ENCODE measurements at places on chromosomes 12 and 14. TPM values are rescaled to one million over a fixed set of nuclear protein-coding genes. Genes with fewer than 3 reads are reported as not detected.

DNA sequence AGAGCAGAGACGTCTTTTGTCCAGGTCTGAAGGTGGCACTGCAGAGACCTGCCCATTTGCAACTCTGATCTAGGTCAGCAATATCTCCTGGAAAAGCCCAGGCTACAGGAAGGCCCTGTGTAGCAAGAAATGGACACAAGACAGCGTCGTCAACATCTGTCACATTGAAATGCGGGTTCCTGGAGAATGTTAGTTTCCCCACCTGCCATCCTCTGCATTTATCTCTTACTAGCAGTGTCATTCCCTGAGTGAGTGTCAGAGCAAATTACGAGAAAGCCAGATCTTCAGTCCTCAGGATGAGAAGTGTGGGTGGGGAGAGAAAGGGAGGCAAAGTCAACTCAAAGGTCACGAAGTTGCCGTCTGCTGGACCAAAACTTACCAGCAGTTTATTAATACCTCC is 27.4 kb upstream of the FLVCR2 start:
- DNase-seq = no peak

- no peak for DNase-seq
These were observed 84.1 kb upstream of the MON2 start for GRCh38 chr12:62382526-62382925.

GRCh38 chr14:69755296-69755695 is 11.6 kb upstream of the SRSF5 start:
- DNase-seq = no peak

DNA sequence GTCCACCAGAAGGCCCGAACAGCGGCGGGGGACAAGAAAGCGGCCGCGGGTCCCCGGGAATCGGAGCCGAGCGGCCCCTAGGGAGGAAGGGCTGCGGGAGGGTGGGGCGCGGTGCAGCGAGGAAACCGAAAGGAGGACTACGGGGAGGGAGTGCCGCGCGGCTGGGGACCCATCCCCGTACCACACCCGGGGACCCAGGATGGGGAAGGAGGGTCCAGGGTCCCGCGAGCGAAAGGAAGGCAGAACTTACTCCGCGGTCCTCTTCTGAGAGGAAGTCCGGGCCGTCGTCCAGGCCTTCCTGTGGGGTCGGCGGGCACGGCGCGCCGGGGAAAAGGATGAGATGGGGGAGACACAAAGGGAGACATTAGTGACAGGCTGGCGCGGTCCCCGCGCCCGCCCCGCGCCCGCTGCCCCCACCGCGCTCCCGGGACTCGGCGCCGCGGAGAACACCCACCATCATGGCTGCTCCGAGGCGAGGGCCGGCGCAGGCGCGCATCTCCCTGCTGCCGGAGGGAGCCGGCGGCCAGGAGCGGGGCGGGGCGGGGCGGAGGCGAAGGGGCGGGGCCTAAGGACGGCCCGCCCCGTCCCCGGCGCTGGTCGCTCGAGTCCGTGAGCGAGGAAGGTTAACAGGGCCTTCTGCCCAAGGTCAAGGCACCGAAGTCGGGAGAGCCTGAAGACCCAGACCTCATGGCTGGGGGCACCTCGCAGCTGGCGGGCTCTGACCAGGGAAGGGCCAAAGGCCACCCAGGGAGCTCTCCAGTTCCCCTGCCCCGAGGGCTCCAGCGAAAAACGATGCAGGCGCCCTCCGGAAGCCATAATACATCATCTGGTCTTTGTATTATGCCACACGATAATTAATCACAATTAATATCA is at the start of gene SNX6:
Gene SNX6, minus strand, starts transcription at position 492 of the 873 bp plus-strand sequence. Its CDS starts 32 bp downstream, at position 460.
- DNase-seq = peak; percentile 80

- DNase-seq = no peak
These were observed 17.3 kb downstream of the USP44 start for GRCh38 chr12:95533985-95534384.

DNA sequence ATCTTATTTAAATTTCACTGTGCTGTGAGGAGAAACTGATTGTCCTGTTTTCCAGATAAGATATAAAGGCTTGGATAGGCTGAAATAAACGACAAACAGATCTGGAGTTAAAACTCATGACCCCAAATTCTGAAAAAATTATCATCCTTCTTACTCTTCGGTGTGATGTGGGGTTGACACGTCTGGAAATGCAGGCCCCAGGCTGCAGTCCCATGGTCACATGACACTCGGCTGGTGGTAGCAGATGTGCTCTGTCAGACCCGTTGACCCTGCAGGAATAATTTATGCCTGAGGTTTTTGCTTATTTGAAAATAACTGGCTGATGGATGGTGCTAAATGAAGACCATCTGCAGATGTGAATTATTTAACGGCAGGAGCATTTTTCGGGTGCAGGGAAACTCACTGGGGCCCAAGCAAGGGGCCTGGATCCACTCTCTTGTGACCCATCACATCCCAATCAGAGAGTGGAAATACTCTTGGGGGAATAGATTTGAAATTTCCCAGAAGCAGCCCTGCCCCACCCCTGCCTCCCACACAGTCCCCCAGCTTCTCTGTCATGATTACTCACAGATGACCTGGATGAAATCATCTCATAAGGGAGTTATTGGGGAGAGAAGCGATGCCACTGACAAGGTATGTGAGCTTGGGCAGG is 47.7 kb upstream of the CMKLR1 start:
- no peak for DNase-seq

GRCh38 chr12:52235001-52235764 is 2.1 kb downstream of the KRT7 start:
- no peak for DNase-seq

DNA sequence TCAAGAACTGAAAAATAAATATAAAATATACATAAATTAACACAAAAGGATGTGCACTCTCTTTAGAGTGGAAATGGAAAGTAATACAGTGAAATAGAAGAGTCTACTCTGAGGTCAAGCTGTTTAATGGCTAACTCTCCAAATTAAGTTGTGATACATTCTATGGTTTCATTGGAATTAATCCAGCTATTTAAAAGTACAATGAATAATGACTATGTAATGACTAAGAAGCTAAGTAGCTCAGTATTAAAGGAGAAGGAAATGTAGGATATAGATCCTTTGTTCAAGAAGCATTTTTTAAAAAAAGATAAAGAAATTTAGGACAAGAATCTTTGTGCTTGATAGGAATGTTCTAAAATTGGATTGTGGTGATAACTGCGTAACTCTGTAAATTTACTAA is 85.3 kb downstream of the LRP6 start:
- no peak for DNase-seq

DNA sequence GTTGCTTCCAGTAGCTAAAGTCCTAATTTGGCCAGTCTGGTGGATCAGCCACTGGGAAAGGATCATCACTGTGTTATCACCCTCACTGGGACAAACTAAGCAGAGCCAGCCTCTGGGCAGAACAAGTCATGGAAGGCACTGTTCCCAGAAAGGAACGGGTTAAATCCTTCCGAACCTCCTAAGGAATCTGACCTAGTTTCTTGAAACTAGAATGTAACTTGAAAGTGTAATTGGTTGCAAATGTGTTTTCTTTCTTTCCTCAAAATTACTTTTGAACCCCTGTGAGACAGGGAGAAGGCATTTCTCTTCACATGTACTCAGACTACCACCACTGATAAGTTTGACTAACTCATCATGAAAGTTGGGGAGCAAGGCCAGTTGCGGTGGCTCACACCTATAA is 18.7 kb upstream of the KICS2 start:
- DNase-seq = no peak

Gene ZFP36L1
- polyA plus RNA-seq = 510 TPM

Gene HCAR3
- 0.09 TPM for polyA plus RNA-seq

Gene TSPAN19
- 1.4 TPM for polyA plus RNA-seq

Measured in right lung (tissue), 10 donors.